ENCODE measurements at places on chromosomes 7 and 10. TPM values are rescaled to one million over a fixed set of nuclear protein-coding genes. Genes with fewer than 3 reads are reported as not detected.

- no peak for DNase-seq
These were observed 77.0 kb downstream of the ZMIZ1 start for GRCh38 chr10:79145517-79146470.

DNA sequence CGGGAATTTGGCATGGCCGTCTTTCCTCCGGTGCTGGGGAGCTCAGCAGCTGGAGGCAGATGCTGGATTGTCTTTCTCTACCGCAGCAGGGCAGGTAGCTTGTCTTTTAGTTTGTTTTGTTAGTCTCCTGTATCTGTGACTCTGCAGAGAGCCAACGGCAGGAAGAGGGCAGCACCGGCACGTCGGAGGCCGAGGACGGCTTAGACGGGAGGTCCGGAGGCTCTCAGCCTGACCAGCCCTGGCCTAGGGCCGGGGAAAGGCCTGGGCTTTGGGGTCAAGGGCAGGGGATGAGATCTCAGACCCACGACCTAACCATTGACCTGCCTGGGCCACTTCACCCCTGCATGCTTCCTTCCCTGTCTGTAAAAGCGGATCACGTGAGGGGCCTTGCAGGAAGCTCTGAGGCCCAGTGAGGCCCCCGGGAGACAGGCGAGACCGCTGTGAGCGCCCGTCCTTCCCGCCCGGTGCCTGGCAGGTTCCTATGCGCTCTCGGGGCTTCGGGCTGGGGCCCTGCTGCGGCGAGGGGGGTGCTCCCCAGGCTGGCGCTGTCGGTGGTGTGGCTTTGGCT, 72.7 kb downstream of the LHPP start:
- no peak for DNase-seq

DNA sequence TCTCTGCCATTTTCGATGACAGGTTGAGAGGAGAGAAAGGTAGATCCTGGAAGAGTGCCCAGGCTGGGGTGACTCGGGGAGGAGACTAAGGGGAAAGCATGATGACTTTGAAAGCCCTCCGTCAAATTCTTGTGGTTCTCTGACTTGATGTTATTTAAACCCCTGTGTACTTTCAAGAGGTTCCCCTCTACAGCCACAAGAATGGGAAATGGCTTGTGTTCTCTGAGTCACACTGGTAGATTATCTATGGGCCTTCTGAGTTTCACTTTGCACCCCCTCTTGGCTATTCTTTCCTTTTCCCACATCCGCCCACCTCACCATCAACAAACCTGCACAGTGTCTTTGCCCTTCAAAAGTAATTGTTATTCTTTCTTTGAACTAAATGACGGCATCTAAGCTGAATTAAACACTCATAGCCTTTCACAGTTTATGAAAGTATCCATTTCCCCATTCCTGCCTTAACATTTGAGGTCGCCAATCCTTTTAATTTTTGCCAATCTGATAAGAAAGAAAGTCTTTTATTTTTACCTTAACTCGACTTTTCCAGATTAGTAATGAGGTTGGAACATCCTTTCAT, 24.1 kb downstream of the PRF1 start:
- DNase-seq, result no peak

FAM241B gene
- polyA plus RNA-seq, result 7.0 TPM

CAV2 gene
- polyA plus RNA-seq, result 110 TPM

All from right lung (tissue), 10 donors.